ENCODE measurements at places on chromosomes 12 and 14.

DNA sequence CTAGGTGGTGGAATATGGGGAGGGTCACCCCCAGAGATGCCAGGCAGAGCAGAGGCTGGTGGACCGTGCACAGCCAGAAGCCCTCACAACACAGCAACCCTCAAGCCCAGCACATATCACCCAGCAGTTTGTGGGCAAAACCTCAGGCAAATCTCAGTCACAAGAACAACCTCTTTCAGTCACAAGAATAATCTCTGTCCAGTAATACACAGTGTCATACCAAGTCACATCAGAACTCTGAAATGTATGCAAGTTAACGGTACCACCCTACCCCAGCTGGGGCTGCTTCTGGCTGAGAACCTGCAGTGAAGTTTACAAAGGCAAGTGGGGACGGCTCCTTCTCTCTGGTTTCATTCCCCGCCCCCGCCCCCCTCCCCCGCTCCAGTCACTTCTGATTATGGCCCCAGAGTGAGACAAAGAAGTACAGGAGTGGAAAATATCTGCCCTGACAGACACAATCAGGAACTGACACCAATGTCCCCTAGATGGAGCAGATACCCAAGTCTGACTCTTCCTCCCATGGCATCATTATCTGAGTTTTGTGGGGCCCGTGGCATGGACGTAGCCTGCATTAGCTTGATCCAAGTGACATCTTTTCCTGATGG is 480.9 kb upstream of the TMEM132C start:
- no peak for DNase-seq

DNA sequence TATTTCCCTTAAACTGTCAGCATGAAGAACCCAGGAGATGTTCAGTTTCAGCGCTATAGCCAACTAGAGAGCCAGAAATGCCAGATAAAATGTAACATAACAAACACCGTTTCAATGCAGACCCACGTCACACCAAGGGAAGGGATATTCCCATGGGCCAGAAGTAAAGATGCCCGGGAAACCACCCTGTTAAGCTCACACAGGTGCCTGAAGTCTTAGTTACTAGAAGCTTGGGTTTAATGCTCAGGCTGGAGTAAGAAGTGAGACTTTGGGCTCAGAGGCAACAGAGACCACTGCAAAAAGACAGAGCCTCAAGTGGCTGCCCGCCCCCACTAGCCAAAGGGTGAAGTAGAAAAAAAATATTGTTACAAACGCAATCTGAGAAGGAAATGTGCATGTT is 52.3 kb downstream of the SYNE3 start:
- DNase-seq = no peak

GRCh38 chr14:33737446-33737845 is 213.4 kb downstream of the EGLN3 start:
- peak; percentile 40 for DNase-seq

DNA sequence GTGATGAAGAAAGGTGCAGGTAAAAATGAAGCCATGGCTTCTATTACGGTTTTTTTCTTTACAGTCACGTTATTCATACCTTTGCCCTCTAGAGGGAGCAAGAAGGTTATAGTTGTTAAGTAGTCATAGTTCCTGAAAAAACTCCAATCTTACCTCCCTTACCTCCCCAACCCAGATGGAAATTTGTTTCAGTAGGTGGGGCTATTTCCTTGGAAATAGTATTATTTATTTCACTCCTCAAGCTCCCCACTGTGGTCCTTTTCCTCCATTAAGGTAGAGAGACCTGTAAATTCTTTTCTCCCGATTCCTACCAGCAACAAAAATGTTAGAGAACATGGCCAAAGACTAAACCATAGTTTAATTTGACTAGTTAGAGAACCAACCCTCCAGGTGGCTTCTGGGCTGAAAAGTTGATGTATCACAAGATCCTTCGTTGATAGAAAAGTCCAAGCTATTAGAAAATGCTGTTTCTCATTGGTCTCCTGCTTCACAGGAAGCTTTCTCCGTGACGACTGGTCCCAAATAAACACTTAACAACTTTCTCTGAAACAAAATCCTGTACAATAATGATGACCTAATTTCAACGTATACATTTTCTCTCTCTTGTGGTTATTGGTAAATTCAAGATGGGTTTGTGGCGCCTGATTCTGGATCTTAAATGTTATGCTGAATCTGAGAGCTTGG is 43.5 kb downstream of the TMX1 start:
- peak; percentile 87 for DNase-seq

DNA sequence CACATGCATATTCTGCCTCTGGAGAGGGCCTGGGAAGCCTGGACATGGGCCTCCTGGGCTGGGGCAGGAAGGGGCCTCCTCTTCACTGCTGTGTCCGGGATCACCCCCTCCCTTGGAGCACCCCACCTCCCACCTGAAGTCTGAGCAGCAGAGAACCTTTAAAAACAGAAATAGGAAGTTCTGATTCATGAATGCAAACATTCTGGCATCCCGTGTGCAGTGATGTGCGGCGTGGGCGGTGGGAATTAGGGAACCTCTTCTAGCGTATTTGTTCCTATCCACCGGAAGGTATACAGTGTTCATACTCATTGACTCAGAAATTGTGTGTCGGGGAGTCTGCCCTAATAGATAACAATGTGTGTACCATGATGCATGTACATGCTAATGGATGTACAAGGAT is 46.2 kb downstream of the C14orf132 start:
- DNase-seq = no peak

DNA sequence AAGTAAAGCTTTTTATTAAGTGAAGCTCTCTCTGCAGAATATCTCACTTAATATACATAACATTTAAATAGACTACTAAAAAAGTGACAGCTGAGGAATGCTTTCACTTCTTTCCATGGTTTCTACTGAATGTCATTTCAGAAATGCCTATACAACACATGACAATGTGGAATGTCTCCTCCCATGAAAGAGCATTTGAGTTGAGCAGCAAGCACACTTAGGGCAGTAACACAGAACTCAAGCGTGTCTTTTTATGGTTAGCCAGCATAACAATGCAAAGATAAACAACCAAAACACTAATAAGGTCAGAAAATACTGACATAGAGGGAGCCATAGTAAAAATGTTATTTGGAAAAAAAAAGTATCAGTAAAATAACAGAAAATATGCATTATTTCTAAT is 9.4 kb downstream of the PPP1R12A start:
- DNase-seq = no peak

DNA sequence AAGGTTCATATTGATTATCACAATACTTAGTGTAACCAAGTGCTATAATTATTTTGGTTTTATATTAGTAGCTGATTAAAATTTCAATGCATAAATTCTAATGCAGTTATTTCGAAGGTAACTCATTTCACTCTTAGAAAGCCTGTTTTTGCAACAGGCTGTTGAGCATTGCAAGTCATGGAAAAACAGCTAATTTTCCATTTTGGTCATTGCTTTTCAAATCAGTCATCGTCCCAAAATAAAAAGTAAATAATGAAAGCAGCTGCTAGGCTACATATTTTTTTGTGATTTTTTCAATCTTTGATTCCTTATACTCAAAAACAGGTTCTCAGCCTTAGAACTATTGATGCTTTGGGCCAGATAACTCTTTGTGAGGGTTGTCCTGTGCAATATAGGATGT is 22.9 kb downstream of the VEZT start:
- no peak for DNase-seq

GRCh38 chr14:99968941-99969340 is 96.3 kb upstream of the EVL start:
- peak; percentile 73 for DNase-seq

- no peak for DNase-seq
Measured at GRCh38 chr12:108515916-108516315, 839 bp downstream of the FICD start.

DNA sequence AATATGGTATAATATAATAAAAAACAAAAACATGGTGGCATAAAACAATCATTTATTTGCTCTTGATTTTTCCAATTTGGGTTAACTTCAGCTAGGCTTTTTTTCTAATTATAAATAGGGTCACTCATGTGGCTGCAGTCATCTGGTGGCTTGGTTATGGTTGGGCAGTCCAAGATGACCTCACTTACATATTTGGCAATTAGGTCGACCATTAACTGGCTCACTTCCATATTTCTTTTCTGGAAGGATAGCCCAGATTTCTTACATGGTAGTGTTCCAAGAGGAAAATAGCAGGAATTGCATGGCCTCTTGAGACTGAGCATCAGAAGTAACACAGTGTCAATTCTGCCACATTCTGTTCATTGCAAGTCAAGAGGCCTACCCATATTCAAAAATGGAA is 153.4 kb downstream of the FUT8 start:
- peak; percentile 2 for DNase-seq

- no peak for DNase-seq
Measured at GRCh38 chr12:13769966-13770365, 211.4 kb downstream of the GRIN2B start.

DNA sequence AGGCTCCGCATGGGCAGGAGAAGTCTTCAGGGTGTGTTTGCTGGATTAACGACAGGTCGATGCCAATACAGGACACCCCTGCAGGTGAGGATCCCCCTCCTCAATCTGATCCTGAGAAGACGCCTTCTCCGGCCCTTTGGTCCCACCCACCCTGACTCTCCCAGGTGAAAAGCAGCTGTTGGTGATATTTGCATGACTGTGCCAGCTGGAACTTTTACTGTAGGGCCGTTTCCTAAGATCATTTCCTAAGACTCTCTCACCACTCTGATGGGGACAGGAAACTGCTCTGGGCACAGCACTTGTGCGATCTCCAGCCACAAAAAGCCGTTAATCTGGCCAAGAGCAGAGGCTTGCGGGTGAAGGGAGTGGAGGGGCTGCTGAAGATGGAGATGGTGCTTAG is 16.8 kb upstream of the EIF5 start:
- DNase-seq = no peak

- DNase-seq = no peak
Measured at GRCh38 chr12:28374556-28374955, 184.3 kb downstream of the CCDC91 start.

DNA sequence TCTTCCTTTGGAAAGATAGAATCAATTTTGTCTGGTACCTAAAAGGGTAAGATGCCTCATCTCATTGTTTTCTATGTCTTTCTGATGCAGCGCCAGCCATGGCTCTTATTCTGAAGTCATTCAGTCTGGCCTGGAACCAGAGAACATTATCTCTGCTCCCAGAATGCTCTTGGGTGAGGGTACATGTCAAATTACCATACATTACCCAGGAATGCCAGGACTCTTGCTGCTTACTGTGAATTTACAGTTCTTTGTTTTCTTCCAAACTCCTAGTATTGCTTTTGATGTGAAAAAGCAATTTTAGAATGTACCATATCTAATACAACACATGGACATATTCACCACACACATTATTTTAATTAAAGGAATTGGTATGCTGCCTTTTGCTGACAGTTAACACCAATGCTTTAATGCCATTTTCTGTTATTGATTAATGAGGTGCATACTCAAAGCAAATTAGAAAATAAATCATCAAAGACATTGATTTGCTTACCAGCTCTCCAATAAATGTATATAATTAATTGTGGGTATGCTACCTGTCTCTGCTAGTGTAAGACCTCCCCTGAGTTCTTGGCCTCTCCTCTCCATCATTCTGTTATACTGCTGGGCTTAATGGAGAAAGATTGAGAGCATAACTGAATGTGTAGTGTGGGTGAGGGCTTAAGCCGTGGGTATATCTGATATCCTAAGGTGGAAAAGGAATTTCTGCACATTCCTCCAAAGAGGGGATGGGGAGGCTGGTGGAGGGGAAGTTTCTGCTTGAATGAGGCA is 337.7 kb downstream of the C12orf75 start:
- DNase-seq = no peak

DNA sequence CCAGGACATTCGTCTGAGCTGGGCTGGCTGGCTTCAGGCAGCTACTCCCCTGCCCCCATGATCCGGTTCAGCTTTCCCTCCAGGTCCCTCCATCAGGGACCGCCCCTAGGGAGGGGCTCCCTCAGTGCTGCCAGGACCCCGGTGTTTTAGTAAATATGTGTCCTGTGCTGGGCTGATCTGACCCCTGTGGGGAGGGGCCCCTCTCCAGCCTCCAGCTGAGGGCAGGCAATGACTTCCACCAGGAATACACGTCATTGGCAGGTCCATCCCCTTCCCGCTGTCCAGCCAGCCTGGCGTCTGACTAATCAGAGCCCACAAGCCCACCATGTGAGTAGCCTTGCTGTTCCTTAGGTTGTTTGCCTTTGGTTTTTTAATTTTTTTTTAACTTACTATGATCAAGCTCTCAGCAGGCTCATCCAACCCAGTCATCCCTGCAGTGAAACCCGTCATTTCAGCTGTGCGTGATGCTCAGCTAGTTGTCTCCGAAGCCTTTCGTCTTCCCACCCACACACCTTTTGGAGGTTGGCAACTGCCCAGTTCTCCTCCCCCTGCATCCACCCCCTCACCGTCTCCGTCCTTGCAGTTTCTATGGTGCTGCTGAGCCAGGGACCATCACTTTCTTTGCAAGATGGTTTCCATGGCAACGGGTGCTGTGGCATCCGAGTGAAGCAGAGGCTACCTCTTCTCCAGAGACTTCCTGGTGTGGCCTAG is 16.0 kb upstream of the SERPINA4 start:
- no peak for DNase-seq

DNA sequence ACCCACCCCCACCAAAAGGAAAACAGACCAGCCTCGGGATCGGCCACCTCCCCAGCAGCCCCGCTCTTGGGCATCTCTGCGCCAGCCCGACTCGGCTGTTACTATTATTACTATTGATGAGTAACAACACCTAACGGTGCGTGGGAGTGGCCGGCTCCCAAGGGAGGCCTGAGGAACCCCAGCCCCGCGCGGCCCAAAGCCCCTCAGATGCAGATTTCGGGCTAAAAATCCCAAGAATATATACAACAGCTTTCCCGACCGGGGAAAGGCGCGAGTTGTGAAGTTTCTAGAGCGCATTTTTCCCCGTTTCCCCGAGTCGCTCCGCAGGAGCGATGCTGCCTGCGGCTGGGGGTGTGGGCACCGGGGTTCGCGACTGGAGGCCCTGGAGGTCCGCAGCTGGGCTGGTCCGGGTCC is 565 bp downstream of the NT5DC3 start:
- no peak for DNase-seq

All from HFF-Myc (cell line).